ENCODE measurements at places on chromosomes 11 and 22.

GRCh38 chr11:21806508-21806907, 386.4 kb upstream of the ANO5 start:
- no peak for DNase-seq

GRCh38 chr22:20578707-20579106, 71.3 kb downstream of the MED15 start:
- no peak for DNase-seq

GRCh38 chr11:14645015-14645912, 1.7 kb downstream of the PDE3B start:
- no peak for DNase-seq

- no peak for DNase-seq
Measured at GRCh38 chr11:60119710-60120109, 31.2 kb downstream of the MS4A2 start.

DNA sequence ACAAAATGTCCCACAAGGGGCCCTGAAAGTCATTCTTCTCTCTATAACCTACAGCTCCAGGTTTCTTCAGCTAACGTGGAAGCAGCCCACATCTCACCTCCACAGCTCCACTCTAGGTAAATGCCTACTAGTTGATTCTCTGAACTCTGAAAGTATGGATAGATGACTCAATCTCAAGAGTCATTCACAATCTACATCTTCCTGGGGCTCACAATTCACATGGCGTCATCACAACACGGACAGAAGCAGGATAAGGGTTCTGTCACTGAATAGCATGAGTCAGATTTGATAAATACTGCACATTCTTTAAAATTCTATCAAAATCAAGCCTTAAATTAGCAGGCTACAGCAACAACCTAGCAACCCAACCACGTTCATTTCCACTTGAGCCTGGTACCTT, 96.3 kb downstream of the PLEKHA7 start:
- DNase-seq = no peak

All from AG04449 (cell line).